ENCODE measurements at places on chromosomes 1 and 21.

- no peak for DNase-seq
Measured at GRCh38 chr1:87872189-87872588, 543.5 kb downstream of the LMO4 start.

GRCh38 chr21:26961698-26962097, 5.2 kb downstream of the ADAMTS5 start:
- peak; percentile 44 for DNase-seq

GRCh38 chr1:92958203-92958970, 2.9 kb downstream of the DIPK1A start:
- DNase-seq: no peak

GRCh38 chr21:42731264-42732032, 78.0 kb downstream of the PDE9A start:
- DNase-seq: no peak

DNA sequence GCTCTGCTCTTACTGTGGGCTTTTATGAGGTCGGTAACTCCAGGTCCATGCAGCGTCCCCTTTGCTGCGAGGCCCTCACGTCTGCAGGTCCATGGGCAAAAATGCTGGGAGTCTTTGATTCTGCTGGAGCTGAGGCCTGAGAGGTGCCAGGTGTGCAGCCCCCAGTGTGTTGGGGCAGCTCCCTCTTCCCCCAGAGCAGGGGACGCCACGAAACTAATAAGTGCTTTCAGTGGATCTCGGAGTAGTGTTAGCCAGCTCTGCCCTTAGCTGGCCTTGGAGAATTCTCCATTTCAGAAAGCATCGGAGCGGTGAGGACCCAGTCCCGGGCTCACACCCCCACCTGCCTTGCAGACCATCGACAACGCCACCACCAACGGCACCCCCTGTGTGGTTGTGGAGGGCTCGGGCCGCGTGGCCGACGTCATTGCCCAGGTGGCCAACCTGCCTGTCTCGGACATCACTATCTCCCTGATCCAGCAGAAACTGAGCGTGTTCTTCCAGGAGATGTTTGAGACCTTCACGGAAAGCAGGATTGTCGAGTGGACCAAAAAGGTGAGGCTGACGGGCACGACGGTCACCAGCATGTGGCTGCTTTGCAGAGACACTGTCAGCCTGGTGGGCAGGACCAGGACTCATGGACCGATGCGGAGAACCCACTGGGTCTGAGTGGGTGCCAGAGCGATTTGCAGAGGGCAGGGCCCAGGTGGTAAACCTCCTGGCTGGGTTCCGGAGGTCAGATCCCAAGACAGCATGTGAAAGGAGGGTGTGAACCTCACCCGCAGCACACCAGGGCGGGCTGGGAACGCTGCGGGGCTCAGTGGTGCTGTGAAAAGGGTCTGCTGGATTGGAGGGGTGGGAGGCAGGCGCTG, 25.5 kb downstream of the TRPM2 start:
- no peak for DNase-seq

GRCh38 chr1:101438359-101438758, 201.5 kb downstream of the S1PR1 start:
- no peak for DNase-seq

- DNase-seq: peak; percentile 46
Measured at GRCh38 chr1:214123061-214123784, 135.4 kb downstream of the PROX1 start.

DNA sequence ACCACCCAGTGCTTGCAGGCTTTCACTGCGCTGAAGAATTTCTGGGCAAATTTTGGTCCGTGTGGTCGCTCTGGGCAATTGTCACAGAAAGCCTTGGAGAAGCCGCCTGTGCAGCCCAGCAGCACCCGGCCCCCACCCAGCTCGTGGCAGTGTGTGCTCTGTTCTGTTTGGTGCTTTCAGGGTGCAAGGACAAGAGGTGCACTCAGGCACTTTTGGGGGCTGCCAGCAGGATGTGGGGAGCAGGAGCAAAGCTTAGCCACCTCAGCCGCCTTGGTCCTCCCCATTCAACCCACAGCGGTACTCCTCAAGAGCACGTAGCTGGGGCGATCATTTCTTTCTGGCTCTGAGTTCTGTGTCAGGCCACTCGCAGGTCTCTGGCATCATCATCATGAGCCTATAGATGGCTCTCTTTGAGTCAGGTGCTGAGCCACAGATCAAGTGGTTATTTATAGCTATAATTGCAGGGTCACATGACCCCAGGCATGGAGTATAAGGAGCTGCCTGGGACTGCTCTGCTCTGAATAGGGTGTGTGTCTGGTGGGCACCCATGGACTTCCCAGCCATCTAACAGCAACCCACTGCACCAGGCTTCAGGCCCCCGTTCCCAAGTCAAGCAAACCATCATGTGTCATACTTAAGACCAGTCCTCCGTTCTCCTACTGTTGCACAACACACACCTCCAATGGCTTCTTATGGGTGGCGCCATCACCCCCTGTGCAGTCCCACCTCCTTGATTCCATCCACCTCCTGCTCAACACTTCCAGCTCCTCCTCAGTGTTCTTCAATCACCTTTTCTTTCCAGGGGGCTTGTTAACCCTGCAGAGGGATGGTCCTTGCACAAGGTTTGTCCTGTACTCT, 18.1 kb upstream of the TENT5C start:
- DNase-seq: no peak

DNA sequence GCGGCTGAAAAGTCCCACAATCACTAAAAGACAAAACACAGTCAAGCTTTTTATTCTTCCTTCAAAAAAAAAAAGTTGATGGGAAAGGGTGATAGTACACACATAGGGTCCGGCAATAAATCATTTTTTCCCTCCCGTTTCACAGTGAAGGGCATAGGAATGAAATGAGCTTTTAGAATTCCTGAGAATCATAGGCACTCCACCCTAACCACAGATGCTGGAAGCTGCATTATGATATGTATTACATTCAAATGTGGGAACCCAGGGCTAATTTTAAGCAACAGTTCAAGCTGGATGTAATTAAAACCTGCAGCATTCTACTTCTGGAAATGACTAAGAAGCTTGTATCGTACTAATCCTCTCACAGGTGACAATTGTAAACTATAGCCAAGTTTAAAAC, 75.7 kb upstream of the KCNJ15 start:
- no peak for DNase-seq

DNA sequence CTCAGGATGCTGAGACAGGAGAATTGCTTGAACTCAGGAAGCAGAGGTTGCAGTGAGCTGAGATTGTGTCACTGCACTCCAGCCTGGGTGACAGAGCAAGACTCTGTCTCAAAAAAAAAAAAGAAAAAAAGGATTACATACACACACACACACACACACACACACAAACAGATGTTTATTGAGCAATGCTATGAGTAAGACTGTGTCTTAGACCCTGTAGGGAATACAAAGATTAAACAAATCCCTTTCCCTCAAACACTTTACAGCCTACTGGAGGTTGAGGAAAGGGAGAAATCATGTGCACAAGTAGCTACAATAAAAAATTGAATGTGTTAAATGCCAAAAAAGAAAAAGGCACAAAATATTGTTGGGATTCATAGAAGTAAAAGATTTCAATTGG, 58.1 kb downstream of the RPAP2 start:
- peak; percentile 77 for DNase-seq

DNA sequence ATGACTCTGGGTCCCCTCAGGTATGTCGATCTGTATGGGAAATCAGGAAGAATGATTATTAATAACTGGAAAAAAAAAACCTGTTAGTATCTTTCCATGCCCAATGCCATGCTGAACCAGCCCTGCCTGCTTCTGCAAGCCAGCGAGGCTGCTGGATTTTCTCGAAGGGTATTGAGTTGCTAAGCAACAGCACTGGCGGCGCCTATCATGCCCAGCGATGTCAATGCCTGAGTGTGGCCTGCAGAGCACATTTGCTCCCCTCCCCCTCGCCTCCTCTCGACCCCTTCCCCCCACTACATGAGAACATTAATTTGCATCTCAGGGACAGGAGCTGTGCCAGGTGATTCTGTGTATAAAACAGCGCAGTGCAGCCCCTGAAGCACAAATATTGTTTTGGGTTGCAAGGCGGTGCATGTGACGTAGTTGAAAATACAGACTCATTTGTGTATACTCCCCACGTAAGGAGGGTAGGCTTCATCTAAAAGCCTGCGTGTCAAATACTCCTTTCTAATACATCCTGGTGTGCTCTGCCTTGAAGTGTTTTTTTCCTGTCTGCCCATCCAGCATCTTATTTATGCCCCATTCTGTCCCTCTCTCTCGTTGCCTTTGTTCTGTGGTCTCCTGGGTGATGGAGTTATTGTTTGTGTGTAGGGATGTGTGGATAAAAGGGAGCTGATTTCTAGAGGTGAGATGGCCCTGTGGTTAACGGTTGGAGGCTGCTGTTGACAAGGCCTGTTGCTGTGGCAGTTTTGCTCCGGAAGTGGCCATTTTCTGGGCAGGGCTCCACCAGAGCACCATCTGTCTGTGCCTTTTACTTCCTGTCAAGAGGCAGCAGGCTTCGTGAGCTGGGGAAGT, 32.7 kb upstream of the ATP5PO start:
- peak; percentile 91 for DNase-seq

DNA sequence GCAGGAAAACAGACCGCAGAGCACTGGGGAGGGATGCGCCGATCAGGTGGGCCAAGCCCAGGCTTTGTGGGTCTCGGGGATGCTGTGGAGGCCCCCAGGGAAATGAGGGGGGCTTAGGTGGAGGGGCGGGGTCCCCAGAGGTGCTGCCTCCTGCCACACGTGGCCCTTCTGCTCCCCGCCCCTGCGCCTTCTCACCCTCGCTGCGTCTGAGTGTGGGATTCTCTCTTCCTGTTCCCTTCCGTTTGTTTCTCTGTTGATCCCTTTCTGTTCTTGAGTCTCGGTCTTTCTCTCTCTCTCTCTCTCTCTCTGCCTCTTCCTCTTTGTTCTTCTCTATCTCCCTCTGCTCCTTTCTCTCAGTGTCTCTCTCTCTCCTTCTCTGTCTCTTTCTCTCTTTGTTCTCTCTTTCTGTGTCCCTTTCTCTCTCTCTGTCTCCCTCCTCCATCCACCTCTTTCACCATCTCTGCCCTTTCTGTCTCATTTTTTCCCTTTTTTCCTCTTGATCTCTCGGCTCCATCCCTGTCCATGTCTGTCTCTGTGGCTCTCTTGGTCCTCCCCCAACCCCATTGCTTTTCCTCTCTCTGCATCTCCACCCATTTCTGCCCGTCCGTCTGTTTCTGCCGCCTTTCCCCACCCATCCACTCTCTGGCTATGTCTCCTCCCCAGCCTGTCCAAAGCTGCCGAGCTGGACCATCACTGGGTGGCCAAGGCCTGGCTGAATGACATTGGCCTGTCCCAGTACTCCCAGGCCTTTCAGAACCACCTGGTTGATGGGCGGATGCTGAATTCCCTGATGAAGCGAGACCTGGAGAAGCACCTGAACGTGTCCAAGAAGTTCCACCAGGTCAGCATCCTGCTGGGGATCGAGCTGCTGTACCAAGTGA, 52.4 kb upstream of the TMEM51 start:
- DNase-seq: peak; percentile 14
